ENCODE measurements at places on chromosomes 5 and 9.

GRCh38 chr5:156274453-156274852, 52.5 kb upstream of the SGCD start:
- no peak for DNase-seq

DNA sequence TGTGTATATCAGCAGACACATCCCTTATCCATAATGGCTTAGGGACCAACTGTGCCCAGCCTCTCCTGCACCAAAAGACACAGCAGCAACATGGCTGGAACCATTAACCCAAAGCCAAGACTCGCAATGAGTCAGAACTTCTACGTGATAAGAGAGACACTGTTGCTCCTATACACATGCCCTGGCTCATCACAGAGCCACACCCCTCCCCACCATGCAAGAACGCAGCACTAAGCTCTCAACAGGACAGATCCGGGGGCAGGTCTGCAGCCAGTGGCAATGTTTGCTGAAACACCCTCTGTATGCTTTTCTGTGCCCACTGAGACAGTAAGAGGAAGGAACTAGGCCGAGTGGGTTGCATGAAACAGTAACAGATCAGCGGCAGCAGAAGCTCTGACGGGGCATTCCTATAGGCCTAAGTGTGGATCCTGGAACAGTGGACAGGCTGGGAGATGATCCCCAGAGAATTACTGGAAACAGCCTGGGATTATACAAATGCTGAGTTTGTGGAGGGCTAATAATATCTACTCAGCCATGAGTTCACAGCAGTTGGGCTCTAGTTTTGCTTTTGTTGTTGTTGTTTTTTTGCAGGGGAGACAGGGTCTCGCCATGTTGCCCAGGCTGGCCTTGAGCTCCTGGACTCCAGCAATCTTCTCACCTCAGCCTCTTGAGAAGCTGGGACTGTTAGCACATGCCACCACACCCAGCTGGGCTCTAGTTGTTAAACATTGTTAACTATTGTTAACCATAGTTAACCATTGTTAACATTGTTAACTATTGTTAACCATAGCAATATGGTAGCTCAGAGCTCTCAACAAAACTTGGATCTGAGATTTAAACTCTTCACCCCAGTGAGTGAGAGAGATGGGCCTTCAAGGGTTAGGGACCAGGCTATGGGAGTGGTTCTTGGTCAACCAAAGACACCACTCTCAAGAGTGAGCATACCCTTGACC, 41.0 kb downstream of the B4GALT1 start:
- DNase-seq: peak; percentile 75

DNA sequence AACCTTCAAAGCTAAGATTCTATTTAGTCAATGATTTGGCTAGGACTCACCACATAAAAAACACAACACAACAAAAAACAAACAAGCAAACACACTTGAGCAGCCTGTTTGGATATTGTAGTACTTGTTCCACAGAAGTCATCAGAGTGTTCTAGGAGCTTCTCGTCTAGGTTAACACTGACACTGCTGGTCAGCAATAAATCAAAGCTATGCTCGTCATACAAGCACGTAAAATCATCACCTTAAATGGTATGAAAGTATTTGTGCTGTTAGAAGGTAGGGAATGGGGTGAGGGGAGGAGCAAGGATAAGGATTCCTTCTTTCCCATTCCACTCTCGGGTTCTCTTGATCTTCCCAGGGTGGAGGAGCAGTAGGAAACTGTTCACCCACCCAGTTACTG, 88.0 kb downstream of the ARL15 start:
- no peak for DNase-seq

DNA sequence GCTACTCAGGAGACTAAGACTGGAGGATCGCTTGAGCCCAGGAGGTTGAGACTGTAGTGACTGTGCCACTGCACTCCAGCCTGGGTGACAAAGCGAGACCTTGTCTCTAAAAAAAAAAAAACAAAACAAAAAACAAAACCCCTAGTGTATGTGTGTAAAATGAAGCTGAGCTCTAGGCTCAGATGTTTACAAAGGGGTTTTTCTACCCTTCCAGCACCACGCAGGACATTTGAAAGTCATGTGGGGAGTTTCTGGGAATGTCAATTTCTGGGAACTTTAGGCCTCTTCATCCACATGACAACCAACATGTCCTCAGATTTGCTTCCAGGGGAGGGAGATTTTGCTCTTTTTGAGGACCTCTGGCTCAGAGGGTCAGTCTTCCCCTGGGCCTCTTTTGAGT, 42.4 kb upstream of the AIF1L start:
- DNase-seq: no peak

DNA sequence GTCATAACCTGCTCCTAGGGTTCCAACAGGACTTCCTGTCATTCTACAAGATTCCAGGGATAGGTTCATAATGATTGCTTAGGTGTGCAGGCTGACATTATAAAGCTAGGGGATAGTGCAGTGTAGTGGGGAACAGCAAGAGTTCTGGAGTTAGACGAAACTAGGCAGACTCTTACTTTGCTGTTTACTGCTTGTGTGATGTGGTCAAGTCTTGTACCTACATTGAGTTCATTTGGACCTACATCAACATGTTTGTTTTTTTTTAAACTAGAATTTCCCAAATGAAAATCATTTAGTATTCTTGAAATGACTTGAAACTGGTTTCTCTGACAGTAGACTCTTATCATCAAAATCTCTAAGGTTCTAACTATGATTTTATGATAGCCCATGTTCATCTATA, 21.2 kb upstream of the CCNH start:
- no peak for DNase-seq

GRCh38 chr5:172276214-172276613, 7.3 kb downstream of the UBTD2 start:
- DNase-seq: no peak

DNA sequence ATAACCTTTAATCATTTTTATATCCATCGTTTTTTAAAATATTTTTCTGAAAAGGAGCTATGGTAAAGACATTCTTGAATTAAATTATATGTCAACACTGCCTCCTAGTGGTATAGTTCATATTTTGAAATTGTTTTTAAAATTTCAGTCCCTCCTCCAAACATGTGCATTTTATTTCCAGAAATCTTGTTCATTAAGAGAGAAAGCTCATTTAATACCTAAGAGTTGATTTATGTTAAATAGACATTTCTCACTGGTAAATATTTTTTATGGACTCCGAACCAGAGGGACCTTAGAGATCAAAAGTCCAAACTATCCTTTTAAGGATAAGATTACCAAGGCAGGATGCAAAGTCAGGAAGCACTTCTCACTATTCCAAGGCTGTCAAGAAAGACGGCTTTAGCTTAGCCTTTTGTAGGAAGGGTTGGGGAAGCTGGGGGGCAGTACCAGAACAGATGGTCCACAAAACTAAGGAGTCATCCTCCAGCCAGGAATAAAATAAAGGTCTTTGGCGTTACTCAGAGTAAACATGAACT, 21.6 kb downstream of the BHMT start:
- DNase-seq: no peak

DNA sequence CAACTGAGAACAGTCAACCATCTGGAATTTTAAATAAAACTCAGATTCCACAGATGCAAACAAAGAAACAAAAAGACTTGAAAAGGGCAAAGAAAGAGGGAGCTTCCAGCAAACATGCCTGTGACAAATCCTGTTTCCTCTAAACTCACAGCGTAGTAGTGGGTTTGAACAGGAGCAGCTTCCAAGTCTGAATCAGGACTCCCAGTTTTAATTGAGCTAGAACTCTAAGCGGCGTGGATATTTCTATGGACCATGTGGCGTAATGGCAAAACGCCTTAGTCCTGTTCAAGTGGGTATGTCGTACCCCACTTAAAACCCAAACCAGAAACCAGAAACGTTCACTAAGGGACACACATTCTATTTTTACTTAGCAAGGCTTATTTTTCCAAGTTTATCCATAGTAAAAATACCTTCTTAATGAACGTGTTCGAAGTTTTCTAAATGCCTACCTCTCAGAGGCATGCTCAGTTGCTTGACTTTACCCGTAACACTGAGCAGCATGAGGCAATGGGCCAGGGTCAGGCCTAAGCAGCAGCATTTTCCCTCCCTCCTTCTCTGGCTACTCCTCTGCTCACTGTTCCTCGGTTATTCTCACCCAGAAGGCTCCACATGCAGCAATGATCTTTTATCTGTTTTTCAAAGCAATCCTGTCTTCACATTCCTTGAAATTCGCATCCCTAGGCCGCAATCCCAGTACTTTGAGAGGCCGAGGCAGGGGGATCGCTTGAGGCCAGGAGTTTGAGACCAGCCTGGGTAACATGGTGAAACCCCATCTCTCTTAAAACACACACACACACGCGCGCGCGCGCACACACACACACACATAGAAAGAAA, 77.9 kb downstream of the FNBP1 start:
- DNase-seq: no peak

DNA sequence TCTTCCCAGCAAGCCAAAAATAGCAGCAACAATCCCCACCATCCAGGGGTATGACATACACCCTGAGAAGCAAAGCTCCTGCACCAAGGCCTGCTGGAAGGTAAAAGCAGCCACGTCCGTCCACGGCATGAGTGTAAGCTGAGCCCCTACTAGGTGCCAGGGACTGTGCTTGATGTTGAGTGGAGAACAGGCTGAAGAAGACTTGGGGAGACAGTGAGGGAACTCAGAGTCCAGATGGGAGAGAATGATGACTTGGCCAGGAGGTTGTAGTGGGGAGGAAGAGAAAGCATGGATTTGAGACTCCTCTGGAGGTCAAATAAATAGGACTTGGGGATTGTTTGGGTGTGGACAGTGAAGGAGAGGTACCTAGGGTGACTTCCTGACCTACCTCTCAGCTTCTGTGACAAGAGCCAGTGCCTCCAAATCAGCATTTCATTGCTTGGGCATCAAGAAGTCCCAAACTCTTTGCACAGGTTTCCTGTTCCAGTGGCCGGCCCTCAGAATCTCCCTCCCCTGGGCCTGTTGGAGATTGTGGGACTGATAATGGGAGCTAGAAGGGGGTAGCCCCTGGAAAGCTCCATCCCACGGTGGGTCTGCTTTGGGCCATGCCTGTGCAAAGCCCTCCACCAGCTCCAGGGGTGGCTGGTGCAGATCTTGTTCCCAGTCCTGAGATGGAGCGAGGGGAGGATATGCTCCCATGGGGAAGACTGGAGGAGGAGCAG, 58.3 kb upstream of the ADAMTS2 start:
- no peak for DNase-seq

GRCh38 chr5:132481596-132482211, 8.9 kb downstream of the IRF1 start:
- DNase-seq: no peak

DNA sequence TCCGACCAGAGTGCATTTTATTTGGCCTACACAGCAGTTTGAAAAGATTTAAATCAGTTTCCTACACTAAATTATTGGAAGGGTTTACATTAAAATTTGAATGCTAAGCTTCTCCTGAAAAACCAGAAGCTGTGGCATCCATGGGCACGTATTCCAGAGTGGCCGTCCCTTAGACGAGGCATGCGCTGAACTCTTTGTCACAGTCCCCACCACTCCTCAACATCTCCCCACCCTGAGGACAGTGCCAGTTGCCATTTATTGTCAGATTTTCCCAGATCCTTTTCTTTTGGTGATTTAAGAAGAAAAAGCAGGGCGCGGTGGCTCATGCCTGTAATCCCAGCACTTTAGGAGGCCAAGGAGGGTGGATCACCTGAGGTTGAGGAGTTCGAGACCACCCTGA, 39.9 kb upstream of the UNC5A start:
- DNase-seq: no peak

DNA sequence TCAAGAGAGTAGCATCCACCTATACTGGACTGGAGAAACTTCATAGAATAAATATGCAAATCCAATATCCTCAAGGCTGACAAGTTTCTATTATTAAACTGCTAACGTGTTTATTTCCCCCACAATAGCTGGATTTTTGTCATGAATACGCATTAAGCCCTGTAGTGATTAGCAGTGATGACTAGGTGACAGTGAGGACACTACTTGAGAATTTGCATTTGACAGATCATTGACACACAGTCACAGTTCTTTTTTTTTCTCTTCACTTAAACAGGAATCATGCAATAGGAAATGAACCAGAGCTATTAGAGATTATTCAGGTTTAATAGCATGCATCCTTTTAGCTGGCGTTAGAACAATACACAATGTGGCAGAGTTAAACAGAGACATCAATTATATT, 35.3 kb downstream of the MPDZ start:
- DNase-seq: no peak

GRCh38 chr9:22446950-22447617, 460 bp downstream of the DMRTA1 start:
- DNase-seq: no peak

GRCh38 chr5:4804691-4805360, 335.3 kb upstream of the ADAMTS16 start:
- DNase-seq: no peak

- DNase-seq: no peak
Observed at GRCh38 chr5:140181525-140181924, 6.5 kb downstream of the CYSTM1 start.

DNA sequence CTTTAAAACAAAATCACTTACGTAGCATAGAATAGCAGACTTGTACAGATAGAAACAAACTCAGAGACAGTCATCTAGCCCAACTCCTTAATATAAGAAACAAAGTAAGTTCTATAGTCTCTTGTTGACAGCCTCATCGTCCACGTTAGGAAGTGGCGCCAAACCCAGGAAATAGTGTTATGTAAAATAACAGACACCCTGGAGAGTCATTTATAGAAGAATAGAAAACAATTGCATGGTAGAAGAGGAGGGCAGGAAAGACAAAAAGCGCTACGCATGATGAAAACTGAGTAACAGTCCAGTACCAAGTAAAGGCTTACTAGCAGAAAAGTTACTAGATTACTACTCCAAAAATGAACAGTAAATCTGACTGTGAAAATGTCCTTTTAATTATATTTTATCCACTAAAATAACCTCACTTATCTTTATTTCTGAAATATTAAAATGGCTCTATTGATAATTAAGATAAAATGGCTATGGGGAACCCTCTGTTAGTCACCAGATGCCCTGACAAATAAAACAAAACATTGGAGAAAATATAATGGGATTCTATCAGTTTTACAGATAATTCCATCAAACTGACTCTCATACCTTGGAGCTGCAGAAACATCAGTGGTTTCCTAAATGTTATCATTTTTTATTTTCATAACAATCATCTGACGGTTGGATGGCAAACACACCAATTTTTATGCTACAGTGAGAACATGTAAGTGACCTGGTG, 434.0 kb upstream of the C9orf72 start:
- DNase-seq: no peak

DNA sequence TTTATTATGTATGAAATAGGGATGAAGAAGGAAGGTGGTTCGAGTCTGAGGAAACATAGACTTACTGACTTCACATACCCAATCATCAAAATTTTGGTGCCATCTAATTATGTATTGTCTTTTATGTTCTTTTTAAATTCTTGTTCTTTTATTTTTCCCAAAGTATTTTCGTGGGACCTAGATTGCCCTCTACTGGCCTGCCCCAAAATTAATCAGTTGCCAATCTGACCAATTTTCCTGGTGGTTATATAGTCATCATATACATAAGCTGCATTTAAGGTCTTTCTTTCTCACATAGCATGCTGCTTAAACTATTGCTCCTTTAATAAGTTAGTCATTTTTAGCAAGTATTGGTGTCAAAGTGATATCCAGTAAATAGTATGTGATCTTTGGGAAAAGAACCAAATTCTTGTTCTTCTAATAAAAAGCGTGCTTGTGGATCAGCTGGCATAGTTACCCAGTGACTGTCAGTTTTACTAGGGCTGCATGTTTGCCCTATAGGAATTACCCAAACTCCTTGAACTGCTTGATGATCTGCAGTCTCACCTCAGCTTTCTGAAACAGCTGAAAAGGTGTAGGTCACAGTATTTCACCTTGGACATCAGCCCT, 223.5 kb downstream of the SH3GL2 start:
- no peak for DNase-seq

- DNase-seq: no peak
Observed at GRCh38 chr9:125946397-125946796, 199.2 kb downstream of the PBX3 start.
